Natural killer cell (primary cell): ENCODE measurements at places on chromosomes 6 and 20.

DNA sequence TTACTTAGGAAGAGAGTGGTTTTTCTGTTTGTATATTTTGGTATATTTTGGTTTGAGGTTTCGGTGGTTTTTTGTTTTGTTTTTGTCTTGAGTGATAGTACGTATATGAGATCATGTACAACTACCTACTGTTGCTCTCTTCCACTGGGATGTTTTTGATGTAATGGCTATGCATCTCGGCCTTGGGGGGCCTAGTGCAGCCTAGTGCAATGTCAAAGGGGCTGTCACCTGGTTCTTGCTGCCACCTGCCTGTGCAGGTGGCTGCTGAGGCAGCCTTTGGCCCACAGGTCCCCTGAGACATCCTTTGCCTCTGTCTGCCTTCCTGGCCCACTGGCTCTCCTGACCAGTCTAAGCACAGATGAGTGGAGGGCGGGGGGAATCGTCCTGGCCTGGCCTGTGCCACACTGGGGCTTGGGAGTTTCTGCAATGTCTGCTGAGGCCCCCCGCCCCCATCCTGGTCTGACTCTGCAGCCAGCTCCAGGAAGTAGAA is 546.6 kb downstream of the CD83 start:
- peak; percentile 63 for DNase-seq

DNA sequence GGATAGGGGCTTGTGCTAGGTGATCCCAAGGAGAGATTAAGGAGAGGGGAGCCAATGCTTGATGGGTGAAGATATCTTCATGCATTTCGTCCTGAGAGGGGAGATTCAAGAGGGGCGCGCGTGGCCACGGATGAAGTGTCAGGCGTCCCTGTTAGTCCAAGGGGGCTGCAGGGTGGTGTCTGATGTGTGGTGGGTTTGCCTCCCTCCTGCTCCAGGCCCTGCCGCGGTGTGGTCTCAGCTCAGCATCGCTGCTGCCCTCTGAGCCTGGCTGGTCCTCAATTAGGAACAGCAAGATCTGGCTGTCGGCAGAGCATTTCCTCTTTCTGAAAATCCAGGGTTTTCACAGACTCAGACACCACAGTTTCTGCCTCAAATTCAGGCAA is 318.0 kb downstream of the THBS2 start:
- no peak for DNase-seq

DNA sequence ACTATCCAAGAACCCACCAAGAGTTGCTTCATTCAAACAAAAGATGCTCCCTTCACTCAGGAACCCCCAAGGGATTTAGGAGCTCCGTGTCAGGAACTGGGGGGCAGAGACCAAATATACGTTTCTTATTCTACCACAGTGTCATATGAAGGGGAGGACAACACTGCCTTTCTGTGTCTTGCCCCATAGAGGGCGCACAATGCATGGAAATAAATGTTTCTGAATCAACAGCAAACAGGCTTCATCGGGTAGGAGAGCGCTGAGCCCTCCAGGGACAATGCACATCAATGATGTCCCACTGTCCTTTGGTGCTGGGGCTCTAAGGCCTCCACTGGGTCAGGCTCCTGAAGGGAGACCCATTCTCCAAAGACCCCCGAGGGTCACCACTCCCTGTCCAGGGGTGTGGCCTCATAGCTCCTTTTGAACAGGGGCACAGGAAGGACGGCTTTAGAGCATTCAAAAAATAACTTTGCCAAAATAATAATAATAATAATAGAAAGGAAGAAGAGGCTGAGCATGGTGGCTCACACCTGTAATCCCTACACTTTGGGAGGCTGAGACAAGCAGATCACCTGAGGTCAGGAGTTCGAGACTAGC is 31.1 kb downstream of the PLG start:
- peak; percentile 60 for DNase-seq

DNA sequence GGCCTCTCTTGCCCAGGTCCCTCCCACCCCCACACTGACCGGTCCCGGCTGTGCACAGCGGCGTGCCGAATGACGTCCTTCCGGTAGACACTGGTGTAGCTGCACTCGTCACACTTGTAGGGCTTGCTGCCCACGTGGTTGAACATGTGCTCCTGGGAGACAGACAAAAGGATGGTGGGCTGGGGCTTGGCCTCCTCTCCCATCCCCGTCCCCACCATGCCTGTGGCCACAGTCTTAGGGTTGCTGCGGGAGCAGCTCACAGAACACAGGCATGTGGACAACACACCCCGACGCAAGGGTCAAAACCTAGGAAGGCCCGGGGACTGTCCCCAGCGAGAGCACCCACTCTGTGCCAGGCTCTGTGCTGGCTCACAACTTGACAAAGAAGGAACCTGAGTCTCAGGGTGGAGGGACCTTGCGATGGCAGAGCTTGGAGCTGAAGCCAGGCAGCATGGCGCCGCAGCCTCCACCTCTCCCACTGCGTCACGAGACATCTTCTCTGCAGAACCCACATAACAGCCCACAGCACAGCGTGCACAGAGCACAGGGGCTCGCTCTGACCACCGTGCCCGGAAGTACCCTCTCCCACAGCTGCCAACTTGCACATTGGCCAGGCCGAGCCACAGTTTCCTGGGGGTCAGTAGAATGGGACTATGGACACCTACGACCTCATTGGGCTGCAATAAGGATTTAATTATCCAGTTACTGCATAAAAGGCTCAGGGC is 9.8 kb downstream of the ZNF335 start:
- no peak for DNase-seq

- DNase-seq = no peak
Measured at GRCh38 chr20:24812373-24812772, 136.7 kb upstream of the CST7 start.

DNA sequence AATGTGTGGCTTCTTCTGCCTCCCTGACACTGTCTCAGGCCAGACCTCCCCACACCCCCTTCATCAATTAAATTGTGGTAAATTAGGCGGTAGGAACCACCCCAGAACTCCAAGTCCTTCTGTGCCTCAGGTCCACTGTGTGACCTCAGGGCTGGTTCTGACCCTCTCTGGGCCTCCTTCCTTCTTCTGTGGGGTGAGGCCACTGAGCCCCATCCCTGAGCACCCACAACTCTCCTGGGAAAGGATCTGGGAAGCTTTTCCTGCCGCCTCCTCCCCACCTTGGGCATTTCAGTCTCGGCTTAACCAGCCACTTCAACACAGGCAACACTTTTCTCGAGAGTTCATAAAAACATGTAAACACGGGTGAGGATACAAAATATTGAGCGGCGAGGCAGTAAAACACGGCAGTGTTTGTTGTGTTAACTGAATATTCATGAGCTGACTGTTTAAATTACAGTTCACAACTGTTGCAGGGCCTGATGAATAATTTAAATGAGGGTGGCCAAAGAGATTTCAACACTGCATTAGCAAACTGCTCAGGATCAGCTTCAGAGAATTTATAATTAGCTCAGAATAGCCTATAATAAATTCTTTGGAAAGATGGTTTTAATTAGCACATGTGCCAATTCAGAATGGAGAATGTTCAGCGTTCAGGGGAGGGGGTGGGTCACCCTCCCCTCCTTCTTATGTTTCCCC is 112.1 kb downstream of the TOX2 start:
- no peak for DNase-seq

DNA sequence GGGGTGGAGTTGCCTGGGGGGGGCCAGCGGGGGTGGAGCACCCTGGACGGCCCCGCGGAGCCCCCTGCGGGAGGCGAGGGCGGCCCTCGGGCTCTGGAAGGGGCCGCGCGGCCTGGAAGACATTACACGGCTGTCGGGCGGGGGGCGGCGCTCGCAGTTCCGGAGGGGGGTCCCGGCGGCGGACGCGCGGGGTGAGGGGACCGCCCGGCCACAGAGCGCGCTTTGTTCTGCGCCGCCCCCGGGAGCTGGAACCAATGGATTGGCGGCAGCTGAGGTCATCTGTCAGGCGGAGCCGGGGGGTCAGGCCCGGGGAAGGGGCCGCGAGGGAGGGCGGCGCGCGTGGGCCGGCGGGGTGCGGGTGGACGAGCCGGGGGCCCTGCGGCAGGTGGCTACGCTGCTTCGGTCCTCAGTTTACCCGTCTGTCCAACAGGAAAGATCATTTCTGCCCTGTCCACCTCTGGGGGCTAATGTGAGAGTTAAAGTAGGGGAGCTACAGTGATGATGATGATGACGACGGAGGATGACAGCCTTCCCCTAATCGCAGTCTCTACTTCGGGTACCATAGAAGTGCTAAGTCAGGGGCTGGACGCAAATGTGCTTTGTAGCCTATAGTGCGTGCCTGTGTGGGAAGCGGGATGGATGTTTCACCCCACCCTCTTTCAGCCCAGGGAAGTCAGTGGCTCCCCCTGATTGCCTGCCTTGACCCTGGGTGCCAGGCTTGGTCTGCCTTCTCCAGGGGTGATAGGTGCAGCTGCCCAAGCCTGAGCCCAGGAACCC is 10.4 kb downstream of the SRXN1 start:
- no peak for DNase-seq

DNA sequence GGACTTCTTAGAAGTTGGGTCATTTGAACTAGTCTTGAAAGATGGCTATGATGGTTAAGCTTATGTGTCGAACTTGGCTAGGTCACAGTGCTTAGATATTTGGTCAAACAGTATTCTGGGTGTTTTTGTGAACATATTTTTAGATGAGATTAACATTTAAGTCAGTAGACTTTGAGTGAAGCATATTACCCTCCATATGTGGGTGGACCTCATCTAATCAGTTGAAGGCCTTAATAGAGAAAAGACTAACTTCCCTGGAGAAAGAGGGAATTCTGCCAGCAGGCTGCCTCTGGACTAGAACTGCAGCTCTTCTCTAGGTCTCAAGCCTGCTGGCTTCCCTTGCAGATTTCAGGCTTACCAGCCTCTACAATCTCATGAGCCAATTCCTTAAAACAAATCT is 76.9 kb downstream of the RCAN2 start:
- DNase-seq = no peak

DNA sequence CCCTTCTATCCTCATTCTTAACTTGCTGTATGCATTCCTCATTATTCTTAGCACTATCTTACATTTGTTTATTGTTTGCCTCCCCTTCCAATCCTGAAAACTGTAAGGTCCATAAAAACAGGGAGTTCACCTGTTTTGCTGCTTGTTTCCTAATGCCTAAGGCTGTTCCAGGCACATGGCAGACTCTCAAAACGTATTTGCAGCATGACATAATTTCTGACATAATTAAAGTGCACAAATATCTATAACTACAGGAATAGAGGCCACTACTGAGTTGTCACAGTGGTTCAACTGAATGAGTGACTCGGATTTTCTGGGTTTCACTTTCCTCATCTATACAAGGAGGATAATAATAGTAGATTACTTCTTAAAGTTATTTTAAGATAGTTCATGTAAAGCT is 83.0 kb downstream of the HFE start:
- peak; percentile 37 for DNase-seq

GRCh38 chr20:14559612-14560011 is 222.2 kb upstream of the FLRT3 start:
- no peak for DNase-seq

DNA sequence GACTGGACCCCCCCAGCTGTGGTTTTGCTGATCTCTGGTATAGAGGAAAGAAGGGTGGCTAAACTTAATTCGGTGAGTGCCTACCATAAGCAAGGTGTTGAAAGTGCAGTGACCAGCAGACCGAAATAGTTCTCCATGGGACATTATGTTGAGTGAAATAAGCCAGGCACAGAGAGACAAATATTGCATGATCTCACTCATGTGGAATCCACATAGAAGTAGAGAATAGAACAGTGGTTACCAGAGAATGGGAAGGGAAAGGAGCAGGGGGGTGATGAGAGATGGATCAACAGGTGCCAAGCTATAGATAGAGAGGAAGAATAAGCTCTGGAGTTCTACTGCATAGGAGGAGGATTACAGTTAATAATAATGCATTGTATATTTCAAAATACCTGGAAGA is 9.7 kb upstream of the GCNT2 start:
- DNase-seq = no peak

GRCh38 chr6:137272403-137272802 is 53.2 kb upstream of the IFNGR1 start:
- DNase-seq = no peak

GRCh38 chr6:34412643-34413214 is 13.1 kb downstream of the RPS10 start:
- DNase-seq = no peak

- no peak for DNase-seq
Measured at GRCh38 chr20:14816471-14816870, 479.1 kb upstream of the FLRT3 start.

DNA sequence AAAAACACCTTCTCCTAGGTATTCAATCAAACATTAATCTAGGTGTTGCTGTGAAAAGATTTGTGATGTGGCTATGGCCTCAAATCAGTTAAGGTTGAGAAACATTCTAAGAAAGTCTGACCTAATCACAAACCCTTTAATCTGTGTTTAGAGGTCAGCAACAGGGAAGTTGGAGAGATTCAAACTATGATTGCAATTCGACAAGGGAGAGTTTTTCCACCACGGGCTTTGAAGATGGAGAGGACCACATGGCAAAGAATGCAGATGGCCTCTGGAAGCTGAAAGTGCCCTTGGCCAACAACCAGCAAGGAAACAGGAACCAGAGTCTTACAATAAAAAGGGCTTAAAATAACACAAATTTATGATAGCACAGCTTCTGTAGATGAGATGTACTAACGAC is 29.6 kb upstream of the LGSN start:
- DNase-seq = no peak

DNA sequence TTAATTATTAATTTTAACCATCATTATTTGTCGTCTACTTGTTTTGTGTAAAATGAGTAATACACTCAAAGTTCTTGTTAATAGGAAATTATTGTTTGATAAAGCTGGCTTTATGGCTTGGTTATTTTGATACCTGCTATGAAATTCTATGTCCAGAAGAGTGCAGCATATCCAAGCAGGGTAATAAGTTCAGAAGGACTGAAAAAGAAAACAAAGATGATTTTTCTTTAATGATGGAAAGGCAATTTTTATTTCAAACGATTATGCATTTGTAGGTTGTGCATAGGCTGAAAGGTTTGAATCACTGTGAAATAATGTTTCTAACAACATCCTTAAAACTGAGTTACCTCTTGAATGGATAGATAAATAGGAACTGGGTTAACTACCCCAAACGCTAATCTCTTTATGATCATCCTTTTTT is 1.4 kb upstream of the MAN1A1 start:
- DNase-seq = peak; percentile 42

DNA sequence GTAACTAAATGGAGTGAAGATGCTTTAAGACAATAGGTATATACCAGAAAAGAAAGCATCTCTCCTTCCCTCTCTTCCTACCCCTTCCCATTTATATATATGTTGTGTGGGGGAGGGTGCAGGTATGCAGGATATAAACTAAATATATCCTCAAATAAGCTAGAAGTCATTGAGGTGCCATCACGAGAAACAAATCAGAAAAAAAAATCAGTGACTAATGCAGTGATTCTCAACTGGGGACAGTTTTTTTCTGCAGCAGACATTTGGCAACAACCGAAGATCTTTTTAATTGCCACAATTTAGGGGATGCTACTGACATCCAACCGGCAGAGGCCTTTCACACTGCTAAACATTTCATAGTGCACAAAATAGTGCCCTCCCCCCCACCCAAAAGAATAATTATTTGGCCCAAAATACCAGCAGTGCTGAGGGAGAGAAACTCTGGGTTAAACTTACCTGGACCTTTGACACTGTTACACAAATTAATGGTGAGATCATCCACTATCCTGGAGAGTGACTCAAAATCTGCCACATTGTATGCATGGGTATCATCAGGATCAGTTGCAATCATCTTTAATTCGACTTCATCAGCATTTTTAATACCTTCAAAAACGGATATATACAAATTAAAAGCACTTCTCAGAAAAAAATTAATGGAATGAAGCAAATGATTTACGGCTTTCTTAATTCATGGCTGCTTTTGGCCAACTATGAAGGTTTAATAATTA is 55.0 kb downstream of the COL12A1 start:
- DNase-seq = no peak

- DNase-seq = no peak
Measured at GRCh38 chr6:38517005-38517404, 122.7 kb downstream of the BTBD9 start.
